Foreskin keratinocyte (primary cell): ENCODE measurements at places on chromosomes 4 and X.
A peak's percentile ranks its signal among the peaks of the same experiment; 100 is the strongest.

GRCh38 chr4:26124753-26125321 is 196.0 kb upstream of the RBPJ start:
- DNase-seq: no peak

DNA sequence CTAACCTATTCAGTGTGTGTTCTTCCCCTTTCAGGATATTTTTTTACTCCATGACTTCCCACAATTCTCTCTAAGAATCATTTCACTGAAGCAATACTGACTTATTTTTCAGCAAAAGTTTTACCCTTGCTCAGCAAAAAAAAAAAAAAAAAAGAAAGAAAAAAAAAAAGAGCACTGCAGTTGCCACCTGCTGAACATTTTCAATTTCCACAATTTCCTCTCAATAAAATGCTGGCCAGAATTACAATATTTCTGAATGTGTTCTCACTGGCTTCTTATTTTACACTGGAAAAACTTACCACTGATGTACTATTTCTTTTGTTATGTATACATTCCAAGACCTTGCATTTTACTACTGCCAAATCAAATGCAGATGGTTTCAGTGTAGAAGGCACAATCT is 210.4 kb downstream of the PAPSS1 start:
- DNase-seq: no peak

DNA sequence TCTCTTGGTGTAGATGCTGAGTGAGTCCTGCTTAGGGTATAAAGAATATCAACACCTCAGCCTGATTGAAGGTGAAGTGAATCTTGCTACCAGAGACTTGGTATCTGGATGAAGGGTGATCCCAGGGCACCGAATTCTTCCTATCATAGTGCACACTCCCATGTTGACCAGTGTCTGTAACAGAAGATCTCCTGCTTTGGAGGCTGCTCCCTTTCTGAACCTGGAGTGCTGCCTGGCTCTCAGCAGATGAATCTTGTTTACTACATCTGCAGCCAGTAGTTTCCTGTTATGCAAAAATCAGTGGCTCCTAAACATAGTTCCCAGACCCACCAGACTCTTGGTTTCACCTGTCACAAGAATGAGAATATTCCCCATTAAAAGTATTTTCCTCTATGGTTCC is 191.7 kb upstream of the GK2 start:
- no peak for DNase-seq

GRCh38 chr4:158333820-158334219 is 123.5 kb downstream of the TMEM144 start:
- DNase-seq: no peak

DNA sequence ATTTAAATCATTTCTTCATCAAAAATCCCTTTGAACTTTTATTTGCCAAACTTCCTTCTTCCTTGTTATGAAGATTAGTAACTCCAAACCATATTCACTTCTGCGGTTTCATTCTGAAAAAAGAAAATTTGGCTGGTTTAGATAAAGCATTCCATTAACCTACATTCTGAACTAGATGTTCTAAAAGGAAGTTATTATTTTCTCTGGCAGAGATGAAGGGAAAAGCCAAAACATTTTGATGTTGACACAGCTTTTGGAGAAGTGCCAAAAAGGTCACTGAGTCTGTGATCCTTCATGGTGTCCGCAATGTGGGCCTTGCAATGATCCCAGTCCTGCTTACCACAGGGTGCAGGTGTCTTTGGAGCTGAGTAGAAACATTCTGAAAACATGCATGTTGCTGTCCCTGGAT is 36.0 kb downstream of the CXCL8 start:
- DNase-seq: no peak

GRCh38 chr4:95537191-95537590 is 11.6 kb downstream of the UNC5C start:
- no peak for DNase-seq

DNA sequence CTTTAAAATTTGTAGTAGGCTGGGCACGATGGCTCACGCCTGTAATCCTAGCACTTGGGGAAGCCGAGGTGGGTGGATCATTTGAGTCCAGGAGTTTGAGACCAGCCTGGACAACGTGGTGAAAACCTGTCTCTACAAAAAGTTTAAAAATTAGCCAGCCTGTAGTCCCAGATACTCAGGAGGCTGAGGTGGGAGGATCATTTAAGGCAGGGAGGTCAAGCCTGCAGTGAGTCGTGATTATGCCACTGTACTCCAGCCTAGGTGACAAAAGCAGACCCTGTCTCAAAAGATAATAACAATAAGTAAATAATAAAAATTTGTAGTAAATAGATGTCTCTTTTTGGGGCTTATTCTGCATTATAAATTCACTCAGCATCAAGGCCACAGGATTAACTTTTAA is 118.5 kb downstream of the IRF2 start:
- no peak for DNase-seq

DNA sequence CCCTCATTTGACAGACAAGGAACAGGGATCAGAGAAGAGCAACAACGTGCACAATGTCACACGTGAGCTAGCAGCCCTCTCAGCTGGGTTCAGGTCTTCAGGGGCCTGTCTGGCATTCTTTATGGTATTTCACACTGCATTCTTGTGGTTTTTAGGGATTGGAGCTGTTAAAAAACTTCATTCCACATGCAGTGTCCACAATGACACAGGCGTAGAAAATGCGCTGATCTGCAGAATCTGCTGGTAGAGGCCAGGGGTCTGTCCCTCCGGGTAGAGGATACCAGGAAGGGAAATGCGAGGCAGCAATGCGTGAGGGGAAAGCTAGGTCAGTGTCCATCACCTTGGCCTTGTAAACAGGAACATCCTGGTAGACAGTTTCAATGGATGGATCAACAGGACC is 36.6 kb downstream of the MAP7D3 start:
- peak; percentile 64 for DNase-seq

DNA sequence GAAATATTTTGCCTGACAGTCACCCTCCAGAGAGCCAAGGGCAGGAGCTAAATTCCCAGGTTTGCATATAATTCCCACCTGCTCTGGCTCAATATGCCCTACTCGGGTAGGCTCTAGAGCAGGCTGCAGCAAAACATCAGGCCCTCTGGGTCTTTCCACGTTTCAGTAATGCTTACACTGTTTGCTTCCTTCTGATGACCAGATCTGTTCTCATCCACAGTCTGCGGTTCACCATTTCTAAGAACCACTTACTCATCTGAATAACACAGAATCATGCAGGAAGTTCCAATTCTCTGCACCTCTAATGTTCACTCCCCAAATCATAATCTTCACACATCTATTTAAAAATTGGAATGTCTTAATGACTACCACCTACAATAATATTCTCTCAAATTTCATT is 141.4 kb downstream of the PPP3CA start:
- no peak for DNase-seq

- DNase-seq: no peak
Measured at GRCh38 chr4:931194-931959, 739 bp downstream of the GAK start.

- DNase-seq: no peak
Measured at GRCh38 chr4:176340871-176341685, 21.3 kb downstream of the SPCS3 start.

GRCh38 chrX:153495362-153495751 is 577 bp downstream of the BGN start:
- no peak for DNase-seq

- no peak for DNase-seq
Measured at GRCh38 chr4:148634476-148634875, 192.3 kb upstream of the NR3C2 start.

GRCh38 chrX:45850775-45851433 is 650.2 kb upstream of the DIPK2B start:
- no peak for DNase-seq

- no peak for DNase-seq
Measured at GRCh38 chr4:153528705-153529485, 62.7 kb downstream of the TMEM131L start.

DNA sequence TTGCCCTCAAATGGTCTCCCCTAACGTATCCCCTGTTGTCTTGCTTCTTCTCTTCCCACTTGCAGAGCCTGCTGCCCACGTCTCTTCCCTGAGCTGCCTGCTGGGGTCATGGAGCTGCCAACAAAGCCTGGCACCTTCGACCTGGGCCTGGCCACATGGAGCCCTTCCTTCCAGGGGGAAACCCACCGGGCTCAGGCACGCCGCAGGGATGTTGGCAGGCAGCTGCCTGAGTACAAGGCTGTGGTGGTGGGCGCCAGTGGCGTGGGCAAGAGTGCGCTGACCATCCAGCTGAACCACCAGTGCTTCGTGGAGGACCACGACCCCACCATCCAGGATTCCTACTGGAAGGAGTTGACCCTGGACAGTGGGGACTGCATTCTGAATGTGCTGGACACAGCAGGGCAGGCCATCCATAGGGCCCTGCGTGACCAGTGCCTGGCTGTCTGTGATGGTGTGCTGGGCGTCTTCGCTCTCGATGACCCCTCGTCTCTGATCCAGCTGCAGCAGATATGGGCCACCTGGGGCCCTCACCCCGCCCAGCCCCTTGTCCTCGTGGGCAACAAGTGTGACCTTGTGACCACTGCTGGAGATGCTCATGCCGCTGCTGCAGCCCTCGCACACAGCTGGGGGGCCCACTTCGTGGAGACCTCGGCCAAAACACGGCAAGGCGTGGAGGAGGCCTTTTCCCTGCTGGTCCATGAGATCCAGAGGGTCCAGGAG is 2.9 kb downstream of the ERAS start:
- DNase-seq: no peak

DNA sequence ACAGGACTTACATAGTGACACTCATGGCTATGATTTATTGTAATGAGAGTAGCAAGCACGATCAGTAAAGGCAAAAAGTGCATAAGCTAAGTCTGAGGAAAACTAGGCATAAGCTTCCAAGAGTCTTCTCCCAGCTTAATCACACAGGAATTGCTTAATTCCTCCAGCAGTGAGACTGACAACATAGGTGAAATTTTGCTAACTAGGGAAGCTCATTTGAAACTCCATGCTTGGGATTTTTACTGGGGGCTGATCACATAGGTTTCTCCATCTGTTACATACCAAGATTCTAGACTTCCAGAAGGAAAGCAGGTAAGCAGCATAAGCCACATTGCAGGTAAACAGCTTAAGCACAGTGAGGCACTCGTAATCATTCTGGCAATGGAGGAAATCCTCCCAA is 71.8 kb upstream of the FHDC1 start:
- peak; percentile 40 for DNase-seq

DNA sequence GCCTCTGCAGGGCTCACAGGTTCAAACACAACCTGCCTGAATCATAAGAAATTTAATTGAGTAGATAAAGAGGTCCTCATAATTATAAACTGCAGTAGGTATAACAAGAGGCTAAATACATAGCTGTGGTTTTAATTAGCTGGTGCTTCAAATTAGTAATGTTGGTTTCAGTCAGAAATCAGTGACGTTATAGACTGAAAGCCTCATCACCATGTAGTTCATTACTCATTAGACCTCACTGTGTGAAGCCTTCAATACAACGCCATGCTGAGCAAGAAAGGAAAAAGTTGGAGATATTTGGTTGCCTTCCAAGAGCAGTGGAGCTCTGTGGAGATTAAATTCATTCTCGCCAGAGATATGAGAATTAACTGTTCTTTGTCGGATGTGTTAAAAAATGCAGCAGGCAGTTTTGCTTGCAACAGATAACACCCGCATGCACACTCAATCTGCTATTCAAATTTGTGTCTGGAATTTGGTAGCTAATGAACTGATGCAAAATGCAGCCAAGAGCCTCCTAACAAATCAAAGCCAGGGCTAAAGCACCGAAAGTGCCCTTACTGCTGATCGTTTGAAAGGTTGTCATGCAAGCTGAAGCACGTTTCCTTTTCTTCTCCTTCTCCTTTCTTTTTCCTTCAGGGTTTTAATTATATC is 148.9 kb downstream of the AFF2 start:
- DNase-seq: no peak

GRCh38 chrX:102845020-102845419 is 92.1 kb upstream of the RAB40AL start:
- no peak for DNase-seq

GRCh38 chrX:96407072-96407471 is 277.6 kb upstream of the DIAPH2 start:
- DNase-seq: peak; percentile 3

- DNase-seq: peak; percentile 2
Measured at GRCh38 chr4:138406876-138407275, 164.7 kb upstream of the SLC7A11 start.

DNA sequence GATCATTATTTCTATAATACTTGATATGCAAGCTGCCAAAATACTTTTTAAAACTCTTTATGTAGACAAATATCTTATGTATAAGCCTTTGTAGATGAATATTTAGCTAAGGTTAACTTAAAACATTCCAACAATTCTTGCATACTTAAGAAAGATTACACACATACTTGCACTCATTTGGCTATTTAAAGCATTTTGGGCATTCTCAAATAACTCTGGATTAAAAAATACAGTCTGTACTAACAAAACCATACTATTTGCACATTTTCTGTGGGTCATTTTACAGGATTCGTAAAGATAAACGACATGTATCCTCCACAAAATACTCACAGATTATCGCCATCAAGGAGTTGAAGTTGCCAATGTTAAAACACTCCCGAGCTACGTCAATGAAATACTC is 26.5 kb downstream of the RASGEF1B start:
- DNase-seq: no peak

DNA sequence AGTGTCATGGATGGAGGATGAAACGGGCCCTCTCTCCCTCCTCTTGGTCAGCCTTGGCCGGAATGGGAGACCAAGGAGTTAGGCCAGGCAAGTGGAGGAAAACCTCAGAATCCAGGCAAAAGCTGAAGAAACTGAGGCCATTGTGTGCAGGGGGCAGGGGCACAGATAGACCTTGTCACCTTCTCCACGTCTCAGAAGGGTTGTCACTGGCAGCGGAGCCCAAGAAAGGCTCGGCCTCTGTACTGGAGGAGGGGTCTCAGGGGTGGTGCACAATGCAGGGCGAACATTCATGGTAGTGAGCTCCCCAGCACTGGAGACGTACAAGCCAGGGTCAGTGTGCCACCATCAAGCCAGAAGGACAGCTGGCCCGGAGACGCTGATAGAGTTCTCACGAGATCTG is 139.5 kb downstream of the CPZ start:
- DNase-seq: no peak

DNA sequence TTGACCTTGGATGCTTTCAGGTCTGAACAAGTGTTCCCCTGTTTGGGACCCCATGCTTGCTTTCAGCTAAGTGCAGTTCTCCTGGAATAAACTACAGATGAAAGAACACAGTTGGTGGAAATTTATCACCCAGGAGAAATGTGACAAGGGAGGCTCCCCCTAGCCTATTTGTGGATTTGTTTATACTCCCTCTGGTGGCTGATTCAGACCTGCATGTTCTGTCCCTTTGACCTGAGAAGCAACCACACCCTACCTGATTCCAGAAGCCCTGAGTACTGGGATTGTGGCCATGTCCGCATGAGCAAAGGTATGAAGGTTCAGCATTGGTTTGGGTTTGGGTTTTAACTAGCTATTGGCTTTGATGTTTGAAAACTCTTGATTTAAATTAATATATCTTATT is 440.9 kb downstream of the MID1IP1 start:
- DNase-seq: no peak

- DNase-seq: peak; percentile 51
Measured at GRCh38 chrX:148960060-148960459, 459.6 kb downstream of the AFF2 start.
